ENCODE measurements at places on chromosomes 6 and 20. TPM values are rescaled to one million over a fixed set of nuclear protein-coding genes. Genes with fewer than 3 reads are reported as not detected.

- peak; percentile 3 for DNase-seq
Measured at GRCh38 chr6:166955121-166955864, 1.1 kb downstream of the RNASET2 start.

GRCh38 chr6:133671376-133671775 lies 217.5 kb upstream of the TCF21 start:
- no peak for DNase-seq

DNA sequence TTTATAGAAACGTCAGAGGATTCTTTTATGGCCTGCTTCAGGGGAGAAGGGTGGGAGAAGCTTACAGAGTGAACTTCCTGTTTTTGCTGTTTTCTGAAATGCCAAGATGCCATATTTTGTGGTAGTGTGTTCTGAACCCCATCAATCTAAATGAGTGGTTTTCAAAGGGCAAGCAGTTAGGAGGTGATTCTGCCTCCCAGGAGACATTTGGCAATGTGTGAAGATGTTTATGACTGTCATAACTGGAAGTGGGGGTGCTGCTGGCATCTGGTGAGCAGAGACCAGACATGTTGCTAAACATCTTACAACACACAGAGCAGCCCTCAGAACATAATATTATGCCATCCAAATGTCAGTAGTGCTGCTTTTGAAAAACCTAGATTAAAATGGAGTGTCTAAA lies 6.0 kb upstream of the PRL start:
- DNase-seq = no peak

DNA sequence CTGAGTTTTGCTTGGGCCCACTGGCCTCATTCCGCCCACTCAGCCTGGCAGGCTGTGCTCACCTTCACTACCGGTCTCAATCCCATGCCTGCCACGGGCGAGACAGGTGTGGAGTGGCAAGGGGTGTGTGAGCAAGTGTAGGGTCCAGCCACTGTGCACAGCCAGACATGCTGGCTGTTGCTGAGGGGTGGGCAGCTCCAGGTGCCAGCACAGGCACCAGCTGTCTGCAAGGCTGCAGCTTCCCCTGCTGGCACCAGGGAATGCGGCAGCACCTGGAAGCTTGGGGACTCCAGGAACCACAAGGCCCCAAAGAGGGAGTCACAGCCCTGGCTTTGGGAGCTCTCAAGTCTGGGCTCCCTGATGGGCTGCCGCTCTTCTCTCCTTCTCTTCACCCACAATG lies 372.7 kb downstream of the CBLN4 start:
- no peak for DNase-seq

- peak; percentile 68 for DNase-seq
Measured at GRCh38 chr20:25508083-25508770, 77.1 kb downstream of the NINL start.

GRCh38 chr6:1315201-1315559 lies 3.3 kb downstream of the FOXQ1 start:
- no peak for DNase-seq

- no peak for DNase-seq
Measured at GRCh38 chr6:158835616-158836221, 16.6 kb upstream of the EZR start.

DNA sequence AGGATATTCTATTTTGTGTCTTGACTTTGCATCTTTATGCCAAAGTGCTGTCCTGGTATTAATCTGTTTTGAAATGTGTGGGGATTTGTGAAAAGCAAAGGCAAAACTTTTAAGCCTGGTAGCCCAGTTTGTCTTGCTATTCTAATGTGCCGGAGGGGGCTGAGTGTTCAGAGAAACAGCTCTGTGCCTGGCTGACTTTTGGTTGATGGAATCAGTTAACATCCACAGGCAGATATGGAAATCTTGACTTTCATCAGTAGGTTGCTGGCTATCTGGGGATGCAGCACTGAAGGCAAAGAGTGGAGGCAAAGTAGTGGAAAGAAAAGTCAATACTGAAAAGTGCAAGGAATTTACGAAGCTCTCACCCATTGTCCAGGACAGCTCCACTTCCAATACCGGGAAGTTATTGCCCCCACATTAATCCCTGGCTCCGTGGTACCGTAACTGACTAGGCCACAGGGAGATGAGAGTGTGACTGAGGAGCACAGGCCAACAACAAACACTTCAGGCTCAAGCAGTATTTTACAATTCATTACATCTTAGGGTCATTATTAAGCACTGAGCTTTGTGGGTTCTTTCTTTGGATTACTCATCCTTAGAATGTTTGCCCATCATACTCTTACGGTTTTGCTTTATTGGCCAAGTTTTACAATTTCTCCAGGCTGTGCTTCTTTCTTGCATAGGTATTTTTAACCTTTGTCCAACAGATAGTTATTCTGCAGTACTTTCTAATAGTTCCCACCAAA lies 164.6 kb downstream of the MTFR2 start:
- no peak for DNase-seq

DNA sequence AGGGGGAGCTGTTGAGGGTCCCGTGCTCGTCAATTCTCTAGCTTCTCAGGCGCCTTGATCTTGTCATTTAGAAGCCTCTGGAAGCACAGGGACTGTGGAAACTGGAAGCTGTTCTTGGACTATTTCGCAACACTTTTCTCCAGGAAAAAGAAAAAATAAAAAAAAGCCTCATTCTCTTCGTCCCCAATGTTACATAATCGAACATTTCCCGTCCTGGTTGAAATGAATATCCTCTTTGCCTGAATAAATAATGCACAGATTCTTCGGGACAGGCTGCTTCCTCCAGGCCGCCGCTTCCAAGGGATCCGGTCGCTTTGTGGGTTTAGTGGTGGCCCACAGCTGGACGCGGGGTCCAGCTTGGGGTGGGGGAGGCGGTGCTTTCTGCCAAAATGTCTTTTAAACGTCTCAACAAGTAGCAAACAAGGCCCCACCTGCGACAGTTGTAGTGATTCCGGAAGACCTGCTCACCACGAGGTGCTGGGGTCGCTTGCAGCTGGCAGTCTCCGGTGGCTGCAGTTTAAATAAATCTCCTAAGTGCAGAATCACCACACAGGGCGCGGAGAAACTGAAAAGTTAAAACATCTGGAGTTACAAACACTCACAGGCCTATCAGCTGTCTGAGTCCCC lies 125.9 kb upstream of the ESR1 start:
- no peak for DNase-seq

GRCh38 chr20:1866834-1867233 lies 28.4 kb upstream of the SIRPA start:
- no peak for DNase-seq

DNA sequence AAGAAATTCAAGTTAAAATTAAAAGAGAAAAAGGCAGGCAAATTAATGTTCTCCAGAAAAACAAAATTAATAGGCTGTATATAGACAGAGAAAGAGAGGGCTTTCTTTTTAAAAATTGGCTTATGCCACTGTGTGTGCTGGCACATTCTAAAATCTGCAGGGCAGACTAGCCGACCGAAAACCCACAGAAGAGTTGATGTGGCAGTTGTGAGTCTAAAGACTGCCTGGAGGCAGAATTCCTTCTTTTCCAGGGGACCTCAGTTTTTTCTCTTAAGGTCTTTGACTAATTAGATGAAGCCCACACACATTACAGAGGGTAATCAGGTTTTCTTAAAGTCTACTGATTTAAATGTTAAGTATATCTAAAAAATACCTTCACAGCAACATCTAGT lies 85.7 kb downstream of the GJA1 start:
- DNase-seq = no peak

- DNase-seq = no peak
Measured at GRCh38 chr6:150427843-150428242, 59.0 kb downstream of the IYD start.

DNA sequence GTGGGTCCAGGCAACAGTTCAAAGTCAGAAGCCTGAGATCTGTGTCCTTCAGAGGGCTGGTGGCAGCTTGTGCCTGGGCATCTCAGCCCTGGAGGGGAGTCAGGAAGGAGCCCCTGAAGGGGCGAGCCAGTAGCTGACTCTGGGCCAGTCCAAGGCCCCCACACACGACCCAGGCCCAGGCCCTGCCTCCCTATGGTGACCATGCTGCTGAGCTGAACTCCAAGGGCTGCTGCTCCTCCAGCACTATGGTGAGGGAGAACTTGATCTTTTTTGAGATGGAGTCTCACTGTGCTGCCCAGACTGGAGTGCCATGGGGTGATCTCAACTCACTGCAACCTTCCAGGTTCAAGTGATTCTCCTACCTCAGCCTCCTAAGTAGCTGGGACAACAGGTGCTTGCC lies 15.2 kb upstream of the CST3 start:
- DNase-seq = no peak

DNA sequence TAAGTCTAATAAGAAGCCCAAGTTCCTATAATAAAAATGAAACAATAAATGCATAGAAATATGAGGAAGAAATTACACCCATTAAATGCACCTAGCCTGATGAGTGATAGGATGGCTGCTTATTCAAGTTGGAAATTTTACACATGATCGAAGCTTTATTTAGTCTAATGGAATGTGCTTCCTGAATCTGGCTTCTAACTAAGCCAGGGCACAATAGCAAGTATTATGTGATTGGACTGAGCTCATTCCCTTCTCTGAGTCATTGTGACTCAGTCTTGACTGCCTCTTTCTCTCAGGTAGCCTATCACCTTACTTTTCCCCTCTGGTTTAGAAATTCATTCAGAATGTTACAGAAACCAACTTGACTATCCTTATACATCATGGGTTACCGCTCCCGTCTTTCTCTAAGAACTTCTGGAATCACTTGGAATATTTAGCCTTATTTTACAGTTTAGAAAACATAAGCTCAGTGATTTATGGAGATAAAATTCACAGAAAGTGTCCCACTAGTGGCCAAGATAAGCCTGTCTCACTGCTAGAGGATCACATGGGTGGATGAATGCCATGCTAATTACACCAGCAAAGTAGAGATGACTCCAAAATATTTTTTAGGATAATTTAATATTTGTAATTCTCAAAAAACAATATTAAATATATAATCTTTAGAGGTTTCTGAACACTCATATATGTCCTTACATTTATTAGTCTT lies 505.3 kb upstream of the JAG1 start:
- peak; percentile 28 for DNase-seq

DNA sequence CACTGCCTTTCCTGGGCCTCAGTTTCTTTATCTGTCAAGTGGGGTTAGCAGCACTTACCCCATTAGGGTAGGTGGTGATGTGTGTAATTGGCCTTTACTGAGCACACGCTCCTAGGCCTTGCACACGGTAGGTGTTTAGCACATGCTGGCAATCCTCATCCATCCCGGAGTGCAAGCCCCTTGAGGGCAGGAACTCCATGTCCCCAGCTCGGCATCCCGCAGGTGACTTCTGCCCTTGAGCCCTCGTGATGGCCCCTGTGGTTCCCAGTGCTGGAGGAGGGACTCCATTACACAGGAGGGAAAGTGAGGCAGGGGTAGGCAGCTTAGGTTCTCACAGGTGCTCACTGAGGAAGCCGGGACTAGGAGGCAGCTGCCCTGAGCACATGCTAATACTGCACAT lies 40.0 kb downstream of the MYH7B start:
- no peak for DNase-seq

DNA sequence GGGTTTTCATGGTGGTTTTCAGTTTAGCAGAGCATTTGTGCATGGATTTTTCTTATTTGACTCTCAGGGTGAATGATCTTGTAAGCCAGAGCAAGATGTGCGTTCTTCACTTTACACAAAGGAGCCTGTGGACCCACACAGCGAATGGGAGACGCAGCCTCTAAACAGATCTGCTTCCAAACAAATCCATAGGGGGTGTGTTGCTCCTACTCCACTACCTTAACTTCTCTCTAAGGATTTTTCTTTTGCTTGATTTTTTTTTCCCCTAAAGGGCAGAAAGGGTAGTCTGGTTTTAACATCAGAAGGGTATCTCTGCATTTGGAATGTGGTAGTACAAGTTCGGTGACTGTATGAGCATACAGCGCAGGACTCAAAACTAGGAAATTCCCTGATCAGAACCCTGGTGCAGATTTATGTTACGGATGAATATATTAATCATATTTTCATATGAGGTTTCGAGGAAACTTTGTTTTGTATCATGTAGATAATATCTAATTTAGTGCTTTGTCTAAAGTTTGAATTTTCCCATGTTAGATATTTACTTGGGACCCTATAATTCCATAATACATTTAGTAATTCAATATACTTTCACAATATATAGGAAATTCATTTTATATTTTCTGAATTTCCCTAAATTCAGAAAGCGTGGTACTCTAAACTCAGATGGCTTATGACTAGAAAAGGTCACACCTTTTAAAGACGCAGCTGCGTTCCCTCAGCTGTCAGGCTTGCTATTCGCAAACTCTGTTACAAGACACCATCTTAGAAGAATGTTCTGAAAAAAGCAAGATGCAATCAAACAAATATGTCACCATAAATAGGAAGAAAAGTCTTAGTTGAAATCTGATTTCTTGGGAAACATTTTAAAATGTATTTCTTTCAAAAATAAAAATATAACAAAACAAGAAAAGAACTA lies 196.9 kb downstream of the TMEM242 start:
- DNase-seq = no peak

DNA sequence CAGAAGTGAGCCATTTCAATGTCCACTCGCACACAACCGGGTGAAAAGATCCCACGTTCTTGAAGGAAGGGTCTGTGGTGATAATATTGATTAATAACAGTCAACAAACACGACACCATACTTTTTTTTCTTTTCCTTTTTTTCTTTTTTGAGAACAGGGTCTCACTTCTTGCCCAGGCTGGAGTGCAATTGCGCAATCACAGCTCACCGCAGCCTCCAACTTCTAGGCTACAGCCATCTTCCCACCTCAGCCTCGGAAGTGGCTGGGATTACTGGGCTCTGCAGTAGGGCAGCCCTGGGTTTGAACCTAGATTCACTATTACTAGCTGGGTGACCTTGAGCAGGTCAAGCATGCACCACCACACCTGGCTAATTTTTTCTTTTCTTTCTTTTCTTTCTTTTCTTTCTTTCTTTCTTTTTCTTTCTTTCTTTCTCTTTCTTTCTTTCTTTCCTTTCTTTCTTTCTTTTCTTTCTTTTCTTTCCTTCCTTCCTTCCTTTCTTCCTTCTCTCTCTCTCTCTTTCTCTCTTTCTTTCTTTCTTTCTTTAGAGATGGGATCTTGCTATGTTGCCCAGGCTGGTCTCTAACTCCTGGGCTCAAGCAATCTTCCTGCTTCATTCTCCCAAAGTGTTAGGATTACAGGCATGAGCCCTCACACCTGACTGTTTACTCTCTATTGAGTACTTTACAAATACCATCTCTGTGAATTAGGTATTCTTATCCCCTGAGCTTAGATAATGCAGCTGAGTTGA lies 123.9 kb downstream of the SNX5 start:
- no peak for DNase-seq

DNA sequence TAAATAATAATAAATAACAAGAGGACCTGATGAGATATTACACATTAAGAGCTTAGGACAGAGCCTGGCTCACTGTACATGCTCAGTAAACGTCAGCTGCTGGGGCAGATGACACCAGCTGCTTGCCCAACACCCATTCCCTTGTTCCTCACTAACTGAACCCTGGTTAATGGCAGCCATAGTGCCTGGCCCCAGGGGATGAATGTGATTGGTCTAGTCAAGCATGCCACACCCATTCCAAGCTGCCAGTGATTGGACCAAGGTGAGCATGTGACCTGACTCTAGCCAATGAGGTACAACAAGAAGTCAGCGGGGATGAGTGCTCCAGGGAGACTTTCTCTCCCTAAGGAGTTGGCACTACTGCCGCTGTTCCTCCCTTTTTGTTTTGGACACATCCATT lies 85.1 kb upstream of the PTPN1 start:
- no peak for DNase-seq

- no peak for DNase-seq
Measured at GRCh38 chr6:26309731-26310142, 55.3 kb upstream of the BTN3A2 start.

Gene SIGLEC1
- not detected for polyA plus RNA-seq

Gene PPIL6
- 2.0 TPM for polyA plus RNA-seq

Gene SIRPB2
- polyA plus RNA-seq = not detected

Gene PNLDC1
- 0.13 TPM for polyA plus RNA-seq

Gene SUMO4
- not detected for polyA plus RNA-seq

Gene PACRG
- polyA plus RNA-seq = not detected

Gene PRICKLE4
- polyA plus RNA-seq = 1.6 TPM

Gene RNF144B
- polyA plus RNA-seq = 0.36 TPM

Gene FAM184A
- polyA plus RNA-seq = not detected
